ENCODE measurements at places on chromosomes 7 and 10.

DNA sequence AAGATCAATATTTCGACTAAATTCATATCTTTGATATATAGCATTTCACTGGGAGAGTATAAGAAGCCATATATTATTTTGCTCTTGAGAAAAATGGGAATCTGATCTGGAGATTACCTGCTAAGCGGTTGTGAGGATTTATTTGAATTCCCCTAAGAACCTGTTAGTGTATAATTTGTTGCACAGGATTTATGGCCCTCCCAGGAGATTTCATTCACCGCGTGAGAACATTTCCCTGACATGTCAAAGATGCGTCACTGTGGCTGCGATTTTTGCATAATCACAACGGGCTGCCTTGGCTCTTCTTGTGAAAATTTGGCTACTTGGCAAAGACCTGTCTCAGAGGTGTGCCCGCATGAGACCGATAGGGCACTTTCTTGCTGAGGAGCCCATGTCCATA, 184.7 kb upstream of the PFKP start:
- DNase-seq = no peak

DNA sequence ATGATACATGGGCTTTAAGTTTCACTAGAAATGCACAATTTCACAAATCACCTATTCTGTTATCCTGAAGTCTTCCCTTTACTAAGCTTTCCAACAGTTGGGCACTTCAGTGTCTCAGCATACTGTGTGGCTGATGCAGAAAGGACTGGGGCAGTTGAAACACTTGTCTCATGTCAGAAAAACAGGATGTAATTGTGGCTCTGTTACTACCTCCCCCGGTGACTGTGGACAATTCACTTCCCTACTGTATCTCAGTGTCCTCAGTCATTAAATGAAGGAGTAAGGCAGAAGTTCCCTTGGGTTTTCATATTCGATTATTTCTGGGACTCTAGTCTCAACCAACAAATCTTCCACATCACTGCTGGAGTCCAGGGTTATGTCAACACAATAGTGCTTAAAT, 17.9 kb downstream of the ANKRD22 start:
- no peak for DNase-seq

GRCh38 chr7:81221527-81222217, 302.8 kb upstream of the SEMA3C start:
- DNase-seq = no peak

DNA sequence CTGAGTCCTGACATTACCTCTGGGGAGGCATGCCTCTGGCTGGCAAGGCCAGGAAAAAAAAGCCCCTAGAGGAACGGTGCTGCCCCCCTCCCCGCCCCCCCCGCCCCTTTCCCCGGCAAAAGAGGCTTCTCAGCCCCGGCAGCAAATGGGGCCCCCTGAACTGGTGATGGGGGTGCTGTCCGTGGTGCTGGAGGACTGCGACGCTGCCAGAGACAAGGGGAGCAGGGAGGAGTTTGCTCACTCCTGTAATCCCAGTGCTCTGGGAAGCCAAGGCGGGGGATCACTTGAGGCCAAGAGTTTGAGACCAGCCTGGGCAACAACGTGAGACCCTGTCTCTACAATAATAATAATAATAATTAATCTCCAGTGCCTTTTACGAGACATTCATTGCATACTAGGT, 23.7 kb downstream of the SRRM3 start:
- peak; percentile 76 for DNase-seq

GRCh38 chr7:16657656-16658279, 11.8 kb downstream of the BZW2 start:
- DNase-seq = no peak

- no peak for DNase-seq
These were observed 107.5 kb upstream of the GPR26 start for GRCh38 chr10:123558651-123559050.

- no peak for DNase-seq
These were observed 235.0 kb downstream of the CCSER2 start for GRCh38 chr10:84563355-84563754.

DNA sequence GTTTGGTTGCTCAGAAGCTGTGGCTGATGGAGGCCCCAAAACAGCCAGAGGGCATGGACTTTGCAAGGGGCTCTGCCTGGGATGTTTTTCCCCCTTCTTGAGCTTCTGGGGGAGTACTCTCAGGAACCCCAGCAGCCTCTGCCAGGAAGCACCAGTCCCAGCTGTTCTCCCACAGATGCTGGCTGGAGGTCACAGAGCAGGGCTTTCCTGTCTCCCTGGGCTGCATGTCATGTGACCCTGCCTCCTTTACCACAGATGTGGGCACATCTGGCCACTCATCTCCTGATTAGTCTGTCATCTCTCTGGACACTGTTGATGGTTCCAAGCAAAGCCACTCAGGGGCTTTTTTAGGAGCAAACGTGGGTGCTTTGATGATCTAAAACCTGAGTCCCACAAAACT, 136.7 kb downstream of the NEURL1 start:
- DNase-seq = no peak

GRCh38 chr7:138465046-138465445, 5.0 kb downstream of the TRIM24 start:
- DNase-seq = no peak

DNA sequence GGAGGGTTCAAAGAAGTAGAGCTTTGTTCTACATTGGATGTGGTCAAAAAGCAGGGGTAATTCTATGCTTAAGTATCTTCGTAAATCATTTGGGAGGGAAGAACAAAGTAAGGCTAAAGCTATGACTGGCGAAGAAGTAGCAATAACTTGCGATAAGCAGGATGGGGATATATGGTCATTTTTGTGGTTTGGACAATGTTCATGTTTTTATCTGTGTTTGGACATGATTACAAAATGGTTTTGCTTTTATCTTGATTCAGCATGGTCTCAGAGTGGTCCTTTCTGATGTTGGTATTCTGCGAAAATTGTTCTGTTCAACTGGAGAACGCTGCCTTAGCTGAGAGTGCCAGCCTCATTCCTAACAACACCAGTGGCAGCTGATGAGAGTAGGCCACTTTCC, 208.8 kb downstream of the SEMA3A start:
- no peak for DNase-seq

DNA sequence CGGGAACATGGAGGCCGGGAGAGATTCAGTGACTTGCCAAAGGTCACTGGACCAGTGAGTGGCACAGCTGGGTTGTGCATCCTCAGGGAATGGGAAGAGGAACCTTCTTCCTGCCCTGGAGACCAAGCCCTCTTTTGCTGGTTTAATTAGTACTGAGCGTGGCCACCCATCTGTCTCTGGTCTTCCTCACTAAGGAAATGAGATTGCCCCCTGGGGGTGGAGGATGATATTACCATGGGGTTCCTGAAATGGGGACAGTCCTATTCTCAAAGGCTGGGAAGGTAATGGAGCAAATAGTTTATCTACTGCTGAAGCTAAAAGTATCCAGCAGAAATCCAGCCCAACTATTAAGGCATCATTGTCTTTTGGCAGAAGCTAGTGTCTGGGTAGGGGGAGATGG, 98.6 kb upstream of the FGFR2 start:
- peak; percentile 43 for DNase-seq

DNA sequence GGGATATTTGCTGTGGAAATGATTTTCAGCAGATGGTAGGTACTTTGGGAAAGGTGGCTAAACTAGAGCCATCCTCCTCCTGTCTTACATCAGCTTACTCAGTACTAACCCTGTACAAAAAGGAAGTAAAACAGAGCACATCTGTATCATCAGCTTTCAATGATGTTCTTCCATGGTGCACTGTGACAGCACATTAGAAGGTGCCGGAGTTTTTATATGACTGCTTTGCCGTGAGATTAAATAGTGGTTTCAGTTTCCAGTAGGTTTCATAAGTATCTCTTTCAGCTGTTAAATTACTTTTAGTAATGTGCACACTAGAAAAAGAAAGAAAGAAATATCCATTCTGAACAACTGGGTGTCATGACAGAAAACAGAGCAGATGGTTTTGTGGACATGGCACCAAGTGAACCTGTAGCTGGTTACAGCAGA, 86.5 kb downstream of the ARID5B start:
- DNase-seq = no peak

DNA sequence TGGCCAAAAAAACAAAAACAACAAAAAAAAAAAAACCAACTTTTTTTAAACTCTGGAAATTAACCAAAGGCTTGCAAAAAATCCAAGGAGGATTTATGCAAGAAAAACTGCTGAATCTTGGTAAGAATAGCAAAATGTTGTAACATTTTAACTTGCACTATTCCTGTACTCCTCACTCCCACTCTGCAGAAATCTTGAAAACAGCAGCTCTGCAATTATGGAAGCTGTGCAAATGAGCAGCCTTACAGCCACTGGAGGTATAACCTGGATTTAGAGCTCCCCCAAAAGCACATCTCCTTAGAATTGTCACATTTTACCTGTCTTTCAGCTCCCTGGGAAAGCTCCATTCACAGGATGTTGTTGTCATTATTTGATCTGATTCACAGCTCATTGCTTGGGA, 41.8 kb upstream of the LRGUK start:
- DNase-seq = no peak

GRCh38 chr7:17940951-17941431, 697 bp upstream of the SNX13 start:
- DNase-seq = no peak

DNA sequence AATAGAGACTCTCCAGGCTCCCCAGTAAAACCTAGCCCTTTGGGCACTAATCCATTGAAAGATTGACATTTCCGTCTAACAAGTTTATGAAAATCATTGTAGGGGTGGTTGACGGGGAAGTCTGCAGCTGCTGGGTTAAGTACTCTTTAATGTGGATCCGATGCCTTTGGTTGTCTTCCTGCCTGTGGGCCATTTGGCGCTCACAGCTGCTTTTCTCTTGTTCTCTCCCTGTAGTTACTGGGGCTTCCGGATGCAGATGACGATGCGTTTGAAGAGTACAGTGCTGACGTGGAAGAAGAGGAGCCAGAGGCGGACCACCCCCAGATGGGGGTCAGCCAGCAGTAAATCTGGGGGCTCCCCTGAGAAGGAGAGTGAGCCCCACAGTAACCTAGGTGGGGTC, 22.4 kb downstream of the MTURN start:
- peak; percentile 86 for DNase-seq

GRCh38 chr10:74086317-74086716, 64.3 kb downstream of the AP3M1 start:
- no peak for DNase-seq

- DNase-seq = no peak
These were observed 9.4 kb downstream of the STK17A start for GRCh38 chr7:43592326-43592725.

- no peak for DNase-seq
These were observed 12.0 kb downstream of the MTG1 start for GRCh38 chr10:133405844-133406527.

DNA sequence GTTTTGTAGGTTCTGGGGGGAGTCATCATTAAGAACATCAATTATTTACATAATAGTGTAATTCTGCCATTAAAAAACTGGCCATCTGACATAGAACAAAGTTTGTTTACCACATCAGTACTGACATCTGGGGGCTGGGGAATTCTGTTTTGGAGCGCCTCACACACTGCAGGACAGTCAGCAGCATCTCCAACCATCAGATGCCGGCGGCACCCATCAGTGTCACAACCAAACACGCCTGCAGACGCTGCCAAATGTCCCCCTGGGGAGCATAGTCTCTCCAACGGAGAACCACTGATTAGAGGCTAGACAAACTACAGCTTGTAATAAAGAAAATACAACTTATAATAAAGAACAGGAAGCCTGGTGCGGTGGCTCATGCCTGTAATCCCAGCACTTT, 26.0 kb downstream of the GNA12 start:
- no peak for DNase-seq

DNA sequence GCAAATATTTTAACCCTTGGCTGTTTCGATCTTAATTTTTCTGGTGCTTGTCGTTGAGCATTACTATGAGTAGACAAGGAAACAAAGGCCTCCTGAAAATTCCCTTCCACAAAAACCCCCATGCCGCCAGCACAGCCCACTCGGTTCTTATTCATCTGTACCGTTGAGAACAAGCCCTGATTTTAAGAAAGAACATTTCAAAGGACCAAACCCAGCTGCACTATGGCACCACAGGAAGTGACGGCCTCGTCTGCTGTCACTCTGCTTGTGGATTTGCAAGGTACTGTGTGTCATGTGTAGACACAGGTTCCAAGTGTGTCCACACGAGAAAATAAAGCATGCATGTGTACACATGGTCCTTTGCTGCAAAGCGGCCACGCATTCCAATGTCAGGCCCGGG, 285.2 kb downstream of the DNAJB6 start:
- peak; percentile 63 for DNase-seq

GRCh38 chr10:47409866-47410256, 25.8 kb upstream of the ZNF488 start:
- no peak for DNase-seq

DNA sequence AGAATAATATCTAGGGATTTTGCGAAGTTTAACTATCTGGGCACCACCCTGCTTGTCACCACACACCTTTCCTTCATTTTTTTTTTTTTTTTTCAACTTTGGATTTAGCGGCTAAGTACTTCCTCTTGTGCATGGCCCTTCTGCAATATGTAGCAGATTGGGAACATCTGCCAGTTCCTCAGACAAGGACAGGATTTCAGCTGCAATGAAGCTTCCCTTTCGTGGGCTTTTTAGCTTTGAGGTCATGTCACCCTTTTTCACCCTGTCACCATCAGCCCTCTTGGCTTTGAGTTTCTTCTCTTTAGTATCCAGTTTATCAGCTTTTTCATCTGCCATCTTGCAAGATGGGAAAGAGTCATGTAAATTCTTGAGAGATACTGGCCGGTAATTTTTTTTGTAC, 81.6 kb upstream of the ETV1 start:
- DNase-seq = no peak

DNA sequence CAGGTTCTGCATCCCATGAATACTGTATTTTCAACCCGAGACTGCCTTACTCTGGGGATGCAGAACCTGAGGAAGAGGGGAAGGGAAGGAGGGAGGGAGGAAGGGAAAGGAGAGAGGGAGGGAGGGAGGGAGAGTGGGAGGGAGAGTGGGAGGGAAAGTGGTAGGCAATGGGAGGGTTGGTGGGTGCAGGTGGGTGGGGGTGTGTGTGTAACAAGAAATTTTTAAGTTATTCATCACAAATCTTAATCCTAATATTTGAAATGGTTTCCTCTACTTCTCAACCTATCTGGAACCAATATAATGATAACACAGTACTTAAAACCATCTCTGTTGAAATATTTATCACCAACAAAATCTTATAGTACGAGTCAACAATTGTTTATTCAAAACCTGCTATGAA, 68.0 kb downstream of the PDSS1 start:
- no peak for DNase-seq

DNA sequence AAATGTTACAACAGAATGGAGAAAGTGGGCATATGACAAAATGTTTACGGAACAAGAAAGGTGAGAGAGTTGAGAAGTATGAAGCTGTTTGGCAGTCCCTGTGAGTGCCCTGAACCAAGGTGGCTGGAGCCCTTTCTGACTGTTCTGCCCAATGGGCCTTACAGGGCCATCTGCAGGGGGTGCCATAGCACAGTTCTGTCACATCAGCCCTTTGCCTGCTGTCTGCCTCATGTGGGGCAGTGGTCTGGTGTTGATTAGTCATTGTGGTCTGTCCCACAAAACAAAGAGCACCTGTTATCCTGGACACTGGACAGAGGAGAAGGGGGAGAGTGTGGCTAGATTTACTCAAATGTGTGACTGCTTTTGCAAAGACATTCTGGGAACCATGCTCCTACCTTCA, 51.5 kb upstream of the OSBPL3 start:
- no peak for DNase-seq

Measured in DND-41 (cell line).